ENCODE measurements at places on chromosomes 1 and 21.

GRCh38 chr1:46550751-46551231 lies 656 bp downstream of the KNCN start:
- DNase-seq, result no peak

- no peak for DNase-seq
Observed at GRCh38 chr1:197394831-197395608, 127.0 kb downstream of the CRB1 start.

DNA sequence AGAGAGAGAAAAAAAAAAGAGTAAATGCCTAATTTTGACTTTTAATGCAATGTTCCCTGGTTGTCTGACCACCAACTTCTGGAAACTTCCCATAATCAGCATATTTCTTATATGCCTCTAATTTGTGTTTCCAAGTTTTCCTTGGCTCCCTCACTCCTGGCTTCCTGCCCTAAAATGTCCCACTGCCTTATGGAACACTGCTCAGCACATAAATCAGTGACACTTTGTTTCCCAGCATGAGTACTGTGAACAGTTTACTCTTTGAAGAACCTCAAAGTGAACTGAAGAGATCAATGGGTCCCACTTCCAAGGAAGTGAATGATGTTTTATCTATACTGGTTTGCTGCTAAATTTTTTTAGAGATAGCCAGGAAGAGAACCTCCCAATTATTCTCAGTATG lies 271.3 kb upstream of the PRMT6 start:
- DNase-seq, result no peak

- no peak for DNase-seq
Observed at GRCh38 chr1:12279003-12279402, 49.2 kb downstream of the VPS13D start.

GRCh38 chr1:219806642-219807041 lies 121.7 kb downstream of the SLC30A10 start:
- no peak for DNase-seq

- DNase-seq, result no peak
Observed at GRCh38 chr1:165056914-165057313, 299.6 kb downstream of the LMX1A start.

DNA sequence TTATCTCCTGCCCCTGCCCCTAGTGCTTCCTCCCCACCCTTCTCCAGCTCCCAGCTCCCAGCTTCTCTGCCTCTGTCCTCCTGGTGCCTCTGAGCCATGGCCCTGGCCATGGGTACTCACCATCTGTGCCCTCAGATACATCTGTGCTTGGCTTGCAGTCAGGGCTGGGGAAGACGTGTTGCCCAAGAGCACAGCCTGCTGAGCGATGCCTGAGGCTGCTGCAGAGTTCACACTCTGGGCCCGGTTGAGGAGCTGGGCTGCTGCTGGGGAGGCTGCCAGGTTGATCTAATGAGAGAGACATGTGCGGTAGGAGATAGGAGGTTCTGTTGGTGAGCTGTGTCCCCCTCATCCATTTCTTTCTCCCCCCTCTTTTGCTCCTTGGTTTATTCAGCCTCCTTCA lies 49.4 kb upstream of the A3GALT2 start:
- no peak for DNase-seq

DNA sequence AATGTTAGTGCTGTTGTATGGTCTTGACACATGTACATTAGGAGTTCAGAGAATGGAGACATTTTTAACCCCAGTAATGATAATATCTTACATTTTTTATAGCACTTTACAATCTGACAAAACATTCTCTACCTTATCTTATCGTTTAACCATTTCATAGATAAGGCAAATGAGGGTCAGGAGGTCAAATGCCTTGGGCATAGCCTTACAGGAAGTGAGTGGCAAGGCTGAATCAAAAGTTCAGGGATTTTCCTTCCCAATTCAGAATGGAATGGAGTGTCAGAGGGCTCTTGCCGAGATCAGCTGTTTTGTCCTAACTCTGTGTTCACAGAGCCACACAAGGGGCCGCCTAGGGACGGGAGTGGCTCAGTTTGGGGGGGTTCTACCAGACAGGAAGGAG lies 57.6 kb upstream of the AK4 start:
- no peak for DNase-seq

- no peak for DNase-seq
Observed at GRCh38 chr1:193181985-193182384, 4.4 kb downstream of the B3GALT2 start.

DNA sequence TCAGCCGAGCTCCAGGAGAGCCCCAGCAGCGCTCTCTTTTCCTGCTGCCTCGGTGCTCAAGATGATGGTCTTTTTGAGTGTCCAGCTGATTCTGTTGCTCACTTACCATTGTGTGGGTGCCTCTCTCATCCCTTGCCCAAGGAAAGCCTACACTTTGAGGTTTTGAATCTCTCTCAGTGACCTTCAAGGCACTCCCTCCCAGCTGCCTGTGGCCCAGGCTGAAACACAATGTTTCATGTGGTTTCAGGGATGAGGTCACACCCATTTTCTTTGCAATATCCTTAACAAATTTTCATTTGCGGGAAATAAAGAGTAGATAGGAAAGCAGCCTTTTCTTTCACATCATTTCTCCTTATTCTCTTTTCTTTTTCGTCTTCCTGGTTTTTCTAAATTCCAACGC lies 12.6 kb upstream of the MRPS14 start:
- DNase-seq, result no peak

DNA sequence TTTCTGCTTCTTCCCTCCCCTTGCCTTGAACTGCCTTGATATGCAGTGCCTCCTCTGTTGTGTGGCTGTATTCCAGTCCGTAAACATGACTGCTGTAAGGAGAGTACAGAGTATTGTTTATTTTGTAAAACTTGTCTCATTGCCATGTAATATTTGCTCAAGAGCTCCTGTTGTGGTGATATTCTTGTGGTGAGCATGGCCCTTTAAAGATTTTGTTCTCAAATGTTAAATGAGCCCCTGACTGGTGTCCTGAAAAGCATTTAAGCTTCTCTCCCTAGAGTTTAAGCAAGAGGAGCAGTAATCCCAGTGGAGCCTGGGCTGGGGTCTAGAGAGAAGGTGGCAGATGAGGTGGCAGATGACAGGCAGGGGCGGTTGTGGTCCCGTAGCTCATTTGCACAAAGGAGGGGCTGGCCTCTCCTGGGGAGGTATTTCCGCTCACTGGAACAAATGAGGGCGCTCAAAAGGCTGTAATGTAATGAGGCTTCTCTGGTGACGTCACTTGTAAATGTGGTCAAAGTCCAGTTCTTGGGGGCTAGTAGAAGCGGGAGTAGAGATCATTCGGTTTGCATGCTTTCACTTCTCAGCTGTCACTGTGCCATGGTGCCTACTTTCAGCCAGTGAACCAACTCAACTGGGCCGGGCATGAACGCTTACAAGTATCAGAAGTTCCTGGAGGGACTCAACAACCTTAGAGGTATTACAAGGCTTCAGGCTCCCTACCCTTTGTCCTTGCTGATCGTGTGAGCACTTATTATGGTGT lies 46.0 kb upstream of the MACF1 start:
- no peak for DNase-seq

- DNase-seq, result no peak
Observed at GRCh38 chr1:39755965-39756659, 15.0 kb downstream of the OXCT2 start.

DNA sequence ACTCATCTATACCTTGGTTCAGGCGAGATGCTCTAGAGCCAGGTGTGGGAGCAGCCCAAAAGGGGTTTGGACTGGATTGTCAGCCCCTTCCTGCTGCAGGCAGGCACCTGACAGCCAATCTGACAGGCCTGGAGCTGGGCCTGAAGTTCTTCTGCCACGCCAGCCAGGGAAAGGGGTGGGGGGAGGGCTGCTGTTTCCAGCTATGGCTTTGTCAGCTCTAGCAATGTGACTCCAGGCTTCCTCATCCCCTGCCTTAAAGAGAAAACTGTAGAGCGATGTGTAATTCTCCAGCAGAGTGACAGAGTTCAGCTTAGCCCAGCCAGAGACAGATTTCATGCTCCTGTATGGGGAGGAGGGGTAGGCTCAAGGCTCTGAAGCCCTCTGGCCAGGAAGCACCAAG lies 30.3 kb downstream of the WNT4 start:
- DNase-seq, result peak; percentile 30

DNA sequence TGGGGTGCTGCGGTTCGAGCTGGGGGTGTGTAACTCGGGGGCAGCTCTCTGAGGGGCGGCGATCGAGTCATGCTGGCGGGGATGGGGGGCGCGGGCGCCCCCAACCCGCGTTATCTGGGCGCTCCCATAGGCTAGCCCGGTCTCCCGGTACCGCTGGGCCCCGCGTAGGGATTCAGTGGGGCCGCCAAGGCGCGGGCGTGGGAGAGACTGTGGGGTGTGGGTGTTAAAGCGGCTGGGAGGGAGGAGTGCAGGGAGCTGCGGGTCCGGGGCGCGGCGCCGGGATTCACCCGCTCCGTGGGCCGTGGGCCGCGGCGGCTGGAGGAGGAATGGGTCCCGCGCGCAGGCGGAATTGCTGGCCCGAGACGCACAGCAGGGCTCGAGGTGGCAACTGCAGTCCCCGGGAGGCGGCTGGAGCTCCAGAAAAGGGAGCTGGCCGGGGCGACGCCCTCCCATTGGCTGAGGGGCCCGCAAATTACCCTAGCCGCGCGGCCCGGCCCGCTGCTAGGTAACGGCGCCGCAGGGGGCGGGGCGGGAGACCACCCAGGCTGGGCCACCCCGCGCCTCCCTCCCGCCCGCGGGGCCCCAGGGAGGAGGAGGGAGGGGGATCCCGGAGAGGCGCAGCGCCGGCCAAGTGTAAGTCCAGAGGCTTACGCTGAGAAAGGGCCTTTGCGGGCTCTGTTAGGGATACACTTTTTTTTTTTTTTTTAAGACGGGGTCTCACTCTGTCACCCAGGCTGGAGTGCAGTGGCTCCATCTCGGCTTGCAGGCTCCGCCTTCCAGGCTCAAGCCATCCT lies at the start of gene PTCH2:
PTCH2 (minus strand) TSS at position 392 of the 794 bp plus-strand sequence; CDS start at position 71, 321 bp downstream.
- peak; percentile 67 for DNase-seq

DNA sequence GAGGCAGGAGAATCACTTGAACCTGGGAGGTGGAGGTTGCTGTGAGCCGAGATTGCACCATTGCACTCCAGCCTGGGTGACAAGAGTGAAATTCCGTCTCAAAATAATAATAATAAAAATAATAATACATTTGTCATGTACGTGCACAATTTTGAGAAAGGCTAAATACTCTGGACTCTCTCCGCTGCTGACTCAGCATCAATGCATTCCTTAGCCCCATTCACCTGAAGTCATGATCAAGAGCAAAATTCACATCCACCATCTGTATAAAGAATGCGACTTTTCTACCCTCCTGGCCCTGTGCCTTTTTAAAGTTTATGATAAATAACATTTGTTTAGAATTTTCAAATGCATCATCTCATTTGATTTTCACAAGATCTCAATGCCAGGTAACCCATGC lies 35.5 kb upstream of the MAP1LC3C start:
- DNase-seq, result no peak

DNA sequence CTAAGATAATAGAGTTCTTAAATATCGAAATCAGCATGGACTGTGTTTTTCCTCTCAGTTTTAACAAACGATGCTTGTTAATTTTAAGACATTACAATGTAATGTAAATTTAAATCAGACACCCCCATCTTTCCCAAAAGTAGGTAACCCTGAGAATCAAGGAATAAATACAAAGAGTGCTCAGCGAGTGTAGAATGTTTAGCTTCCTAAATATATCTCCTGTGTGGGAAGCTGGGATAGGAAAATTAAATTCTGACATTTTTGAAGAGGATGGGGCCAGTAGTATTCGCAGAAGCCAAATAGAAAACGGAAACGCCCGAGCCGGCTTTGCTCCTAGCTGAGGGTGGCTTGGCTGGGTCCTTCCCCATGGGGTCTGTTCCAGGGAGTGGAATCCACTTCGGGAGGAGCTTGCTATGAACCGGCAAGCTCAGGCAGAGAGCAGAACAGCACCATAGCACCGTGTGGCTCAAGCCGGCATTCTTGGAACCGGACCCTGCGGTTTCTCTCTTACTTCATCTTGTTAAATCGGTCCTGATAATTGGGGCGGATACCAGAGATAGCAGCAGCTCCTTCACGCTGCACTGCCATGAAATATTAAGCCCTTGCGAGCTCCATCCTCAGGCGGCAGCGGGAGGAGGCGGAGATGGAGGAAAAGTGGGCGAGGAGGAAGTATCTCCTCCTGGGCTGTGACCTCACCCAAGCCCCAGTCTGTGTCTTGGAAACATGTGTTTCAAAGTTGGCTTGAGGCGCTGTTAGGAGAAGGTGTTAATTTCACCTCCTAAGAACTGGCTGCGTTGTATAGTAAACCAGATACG lies 24.9 kb downstream of the MAP3K7CL start:
- DNase-seq, result no peak

- no peak for DNase-seq
Observed at GRCh38 chr1:18232052-18232451, 124.5 kb downstream of the IGSF21 start.

DNA sequence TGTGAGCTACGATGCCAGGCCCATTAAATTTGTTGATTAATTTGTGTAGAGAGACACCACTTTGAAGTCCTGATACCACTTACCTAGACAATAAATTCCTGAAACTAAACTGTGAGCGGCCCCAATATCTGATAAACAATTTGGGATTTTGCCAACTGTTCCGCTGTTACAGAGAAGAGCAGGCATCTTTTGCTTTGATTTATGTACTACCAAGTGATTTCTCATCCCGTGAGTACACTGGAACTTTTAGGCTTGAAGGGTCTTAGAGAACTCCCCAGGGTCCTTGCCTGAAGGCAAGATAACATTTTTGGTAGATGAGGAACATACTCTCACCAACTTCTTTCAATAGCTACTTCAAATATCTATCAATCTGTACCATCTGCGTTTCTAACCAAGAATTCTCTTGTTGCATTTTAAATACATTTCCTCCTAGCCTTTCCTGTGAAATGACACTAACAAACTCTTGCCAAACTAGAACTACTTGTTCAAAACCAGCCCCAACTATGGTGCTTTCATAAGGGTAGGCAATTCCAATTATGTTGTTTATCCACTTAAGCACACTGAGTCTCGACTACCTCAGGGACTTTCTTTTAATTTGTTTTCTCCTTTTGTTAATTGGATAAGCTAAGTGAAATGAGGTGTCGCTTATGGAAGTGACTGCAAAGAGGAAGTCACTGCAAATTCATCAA lies 23.2 kb upstream of the SLC30A1 start:
- no peak for DNase-seq

DNA sequence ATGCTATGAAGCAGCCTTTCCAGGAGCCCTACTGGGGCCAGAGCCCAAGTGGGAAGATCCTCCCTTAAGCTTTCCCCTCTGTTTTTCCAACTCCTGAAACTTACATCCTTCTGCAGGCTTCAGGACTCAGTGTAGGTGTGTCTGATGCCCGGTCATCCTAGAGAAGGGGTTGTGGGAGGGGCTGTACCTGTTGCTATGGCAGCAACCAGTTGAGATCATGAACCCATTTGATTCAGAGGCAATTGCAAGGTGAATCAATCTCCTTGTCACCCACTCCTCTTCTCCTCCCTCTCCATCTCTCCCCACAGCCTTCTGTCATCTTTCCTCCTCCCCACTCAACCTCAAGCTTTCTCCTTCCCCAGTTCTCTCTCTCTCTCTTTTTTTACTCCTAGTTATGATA lies 151.8 kb downstream of the CACNA1E start:
- no peak for DNase-seq

All from activated CD8-positive, alpha-beta memory T cell treated with anti-CD3 and anti-CD28 coated beads, Interleukin-2, amount 50 U/mL, for 48 hours (primary cell).